ENCODE measurements at places on chromosomes 3 and 15.

- no peak for DNase-seq
Observed at GRCh38 chr3:177105623-177106022, 91.7 kb downstream of the TBL1XR1 start.

DNA sequence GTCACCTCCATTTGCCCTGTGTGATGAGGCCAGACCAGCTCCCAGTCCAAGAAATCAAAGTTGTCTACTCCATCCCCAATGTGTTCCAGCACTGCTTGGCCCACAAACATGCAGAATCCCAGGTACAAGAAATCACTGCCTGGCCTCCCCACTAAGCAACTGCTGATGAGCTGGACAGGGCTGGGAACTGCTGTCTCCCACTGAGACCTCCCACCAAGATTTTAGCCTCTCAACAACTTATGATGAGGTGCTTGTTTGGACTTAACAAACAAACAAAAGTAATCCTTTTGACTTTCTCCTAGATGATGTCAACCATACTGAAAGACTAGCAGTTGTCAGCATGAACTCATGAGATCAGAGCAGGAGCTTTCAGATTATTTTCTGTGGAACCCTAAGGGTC, 260.1 kb upstream of the UBE2E2 start:
- DNase-seq: no peak

DNA sequence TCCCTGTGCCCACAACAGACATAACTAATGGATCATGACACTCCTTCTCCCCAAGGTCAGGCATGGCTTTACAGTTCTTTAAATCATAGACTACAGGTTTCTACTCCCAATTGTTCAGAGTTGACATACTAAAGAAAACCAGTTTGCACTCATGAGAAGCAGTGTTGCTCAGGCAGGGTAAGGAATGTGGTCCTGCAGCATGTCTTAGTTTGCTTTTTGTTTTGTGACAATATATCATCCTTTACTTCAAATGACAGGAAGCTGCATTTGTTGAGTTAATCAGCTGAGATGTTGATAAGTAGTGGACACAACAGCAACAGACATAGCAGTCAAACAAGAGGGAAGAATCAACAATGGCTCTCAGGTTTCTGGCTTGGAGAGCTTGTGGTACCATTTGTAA, 267.5 kb downstream of the SLCO3A1 start:
- DNase-seq: no peak

GRCh38 chr15:36694574-36694973, 115.1 kb downstream of the CDIN1 start:
- DNase-seq: no peak

DNA sequence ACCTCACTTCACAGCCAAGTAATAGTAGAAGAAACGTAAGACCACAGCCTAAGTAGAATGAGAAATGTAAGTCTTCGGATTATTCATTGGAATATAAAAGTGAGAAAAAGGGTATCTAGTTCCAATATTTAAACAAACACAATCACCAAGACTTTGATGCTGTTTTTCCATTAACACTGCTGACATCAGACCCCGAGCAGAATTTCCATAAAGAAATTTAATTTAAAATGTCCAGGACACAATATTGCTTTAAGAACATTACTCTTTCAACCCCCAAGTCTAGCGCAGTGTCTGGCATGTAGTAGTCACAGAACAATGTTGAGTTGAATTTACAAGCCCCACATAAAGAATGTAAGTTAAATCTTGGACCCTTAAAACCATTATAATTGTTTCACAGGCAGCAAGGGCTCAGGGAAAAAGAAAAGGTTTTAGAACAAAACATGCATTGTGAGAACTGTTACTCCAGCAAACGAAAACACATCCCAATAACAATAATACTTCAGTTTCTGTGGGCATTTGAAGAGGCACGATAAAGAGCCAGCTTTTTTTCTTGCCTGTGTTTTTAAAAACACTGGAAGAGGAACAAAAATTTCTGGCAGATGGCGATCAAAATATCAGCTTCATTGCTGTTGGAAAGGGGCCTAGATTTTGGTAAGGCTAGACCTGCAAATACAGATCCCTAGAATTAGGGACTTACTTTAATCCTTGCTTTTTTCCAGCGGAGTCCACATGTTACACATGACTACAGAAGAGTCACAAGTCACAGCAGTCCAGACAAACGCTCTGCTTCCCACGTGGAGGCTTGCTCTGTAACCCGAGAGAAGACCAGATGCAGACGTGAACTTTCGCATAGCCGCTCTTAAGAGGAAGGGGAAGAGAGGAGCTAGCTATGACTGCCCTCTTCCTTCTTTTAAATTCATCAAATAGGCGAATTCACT, 77.9 kb upstream of the IGSF10 start:
- DNase-seq: no peak

- no peak for DNase-seq
Observed at GRCh38 chr3:116084999-116085791, 360.1 kb downstream of the LSAMP start.

DNA sequence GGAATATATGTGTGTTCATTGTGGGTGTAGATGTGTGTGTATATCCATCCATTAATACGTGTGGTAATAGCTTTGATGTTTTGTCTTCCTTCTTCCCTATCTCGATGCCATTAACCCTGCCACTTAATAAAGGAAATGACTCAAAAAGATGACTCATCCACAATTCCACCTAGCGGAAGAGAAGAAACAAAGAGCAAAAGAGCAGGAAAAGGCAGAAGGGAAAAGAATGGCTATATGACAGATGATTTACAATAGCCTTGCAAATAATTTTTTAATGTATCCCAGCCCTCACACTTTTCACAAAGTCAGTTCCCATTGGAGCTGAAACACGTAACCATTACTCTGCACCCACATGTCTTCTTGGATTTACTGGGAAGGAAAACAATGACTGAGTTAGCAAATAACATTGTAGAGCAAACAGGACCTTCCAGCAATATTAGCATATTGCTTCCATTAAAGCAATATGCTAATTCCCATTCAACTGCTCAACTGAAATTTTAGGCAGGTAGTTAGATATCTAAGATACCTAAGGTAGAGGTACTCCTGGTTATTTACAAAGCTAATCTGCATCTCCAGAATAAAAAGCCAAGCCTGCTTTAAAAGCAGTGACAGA, 197.2 kb downstream of the KCNAB1 start:
- peak; percentile 63 for DNase-seq
